NCI-H1105 (cell line): ENCODE measurements at places on chromosomes 4 and X.

GRCh38 chrX:13469963-13470684 lies 99.3 kb upstream of the EGFL6 start:
- DNase-seq, result no peak

GRCh38 chr4:38967260-38968095 lies 64.7 kb downstream of the TMEM156 start:
- no peak for DNase-seq

DNA sequence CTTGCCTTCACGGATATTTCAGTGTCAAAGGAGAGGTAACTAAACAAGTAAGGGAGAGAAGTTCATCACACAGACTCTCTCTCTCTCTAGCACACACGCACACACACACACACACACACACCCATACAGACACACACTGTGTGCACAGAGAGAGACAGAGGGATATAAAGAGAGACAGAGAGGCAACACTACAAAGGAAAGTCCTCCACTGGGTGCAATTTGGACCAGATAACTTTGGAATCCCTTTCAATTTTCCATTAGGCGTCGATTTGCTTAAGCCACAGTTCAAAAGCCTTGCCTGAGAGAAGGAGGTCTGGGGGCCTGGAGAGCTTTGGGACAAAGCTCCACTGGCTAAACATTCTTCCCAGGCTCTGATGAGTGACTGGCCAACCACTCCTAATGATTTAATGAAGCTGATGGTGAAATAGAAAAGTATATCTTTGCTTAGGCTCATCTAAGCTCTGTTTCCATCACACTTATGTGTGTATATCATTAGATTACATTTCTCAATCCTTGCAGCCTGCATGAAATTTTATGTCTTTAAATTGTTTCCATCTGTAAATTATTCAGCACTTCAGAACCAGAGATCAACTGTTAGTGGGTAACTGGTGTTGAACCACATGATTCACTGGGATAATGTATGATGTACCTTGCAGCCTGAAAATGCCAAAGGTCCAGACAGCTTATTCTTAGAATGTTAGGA lies 180.8 kb downstream of the MAGEB17 start:
- no peak for DNase-seq

DNA sequence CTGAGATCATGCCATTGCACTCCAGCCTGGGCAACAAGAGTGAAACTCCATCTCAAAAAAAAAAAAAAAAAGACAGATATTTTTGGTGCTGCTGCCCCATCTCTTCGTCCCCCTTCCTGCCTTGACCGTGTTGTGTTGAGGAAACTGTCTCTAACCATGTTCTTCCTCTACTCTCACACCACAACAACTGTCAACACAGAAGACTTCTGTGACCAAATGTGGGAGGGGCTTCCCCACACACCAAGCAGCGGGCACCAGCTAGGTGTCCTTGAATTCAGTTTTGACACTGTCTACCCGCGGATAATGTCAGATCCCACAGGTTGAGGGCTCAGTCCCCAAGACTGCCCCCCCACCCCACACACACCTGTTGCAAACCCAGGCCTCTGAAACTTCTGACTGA lies 104.7 kb upstream of the BCOR start:
- DNase-seq, result no peak

GRCh38 chrX:40543661-40544328 lies 37.0 kb upstream of the ATP6AP2 start:
- DNase-seq, result peak; percentile 67

- peak; percentile 78 for DNase-seq
Observed at GRCh38 chr4:173264684-173265185, 69.4 kb downstream of the HMGB2 start.

GRCh38 chr4:169058312-169058711 lies 48.3 kb upstream of the CBR4 start:
- DNase-seq, result no peak

DNA sequence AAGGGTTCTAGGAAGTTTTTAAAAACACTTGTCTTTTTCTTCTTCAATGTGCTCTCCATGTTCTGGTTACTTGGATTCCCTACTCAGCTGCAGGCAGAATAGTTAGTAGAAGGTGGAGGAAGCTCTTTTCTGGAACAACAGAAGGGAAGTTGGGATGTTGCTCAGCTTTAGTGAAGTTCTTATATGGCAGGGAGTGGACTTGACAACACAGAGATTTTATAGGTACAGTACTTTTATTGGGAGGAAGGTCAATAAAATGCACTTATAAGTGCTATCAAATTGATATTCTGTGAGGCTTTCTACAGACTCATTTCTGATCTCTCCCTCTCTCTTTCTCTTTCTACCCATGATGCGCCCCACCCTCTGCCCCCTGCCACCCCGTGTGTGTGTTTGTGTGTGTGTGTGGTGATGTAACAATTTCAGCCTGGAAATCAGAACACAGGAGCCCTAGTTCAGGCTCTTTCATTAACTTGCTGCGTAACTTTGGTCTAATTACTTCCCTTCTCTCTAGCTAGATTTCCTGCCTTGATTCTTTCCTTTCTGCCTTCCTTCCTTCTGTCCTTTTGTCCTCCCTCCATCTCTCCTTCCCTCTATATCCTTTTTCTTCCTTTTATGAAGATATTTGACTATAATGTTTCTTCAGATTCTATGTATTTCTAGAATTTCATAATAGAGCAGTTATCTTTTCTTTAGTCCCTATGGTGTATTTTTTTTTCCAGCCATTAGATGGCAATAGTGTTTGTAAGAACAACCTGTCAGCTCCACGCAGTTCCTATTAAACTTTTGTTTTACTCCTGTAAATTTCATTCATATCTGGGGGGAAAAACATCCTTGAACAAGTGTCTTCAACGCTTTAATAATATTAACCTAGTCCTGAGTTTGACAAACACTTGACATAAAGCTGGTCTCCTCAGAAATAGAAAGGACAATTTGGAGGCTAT lies 37.1 kb downstream of the HEPH start:
- DNase-seq, result no peak

DNA sequence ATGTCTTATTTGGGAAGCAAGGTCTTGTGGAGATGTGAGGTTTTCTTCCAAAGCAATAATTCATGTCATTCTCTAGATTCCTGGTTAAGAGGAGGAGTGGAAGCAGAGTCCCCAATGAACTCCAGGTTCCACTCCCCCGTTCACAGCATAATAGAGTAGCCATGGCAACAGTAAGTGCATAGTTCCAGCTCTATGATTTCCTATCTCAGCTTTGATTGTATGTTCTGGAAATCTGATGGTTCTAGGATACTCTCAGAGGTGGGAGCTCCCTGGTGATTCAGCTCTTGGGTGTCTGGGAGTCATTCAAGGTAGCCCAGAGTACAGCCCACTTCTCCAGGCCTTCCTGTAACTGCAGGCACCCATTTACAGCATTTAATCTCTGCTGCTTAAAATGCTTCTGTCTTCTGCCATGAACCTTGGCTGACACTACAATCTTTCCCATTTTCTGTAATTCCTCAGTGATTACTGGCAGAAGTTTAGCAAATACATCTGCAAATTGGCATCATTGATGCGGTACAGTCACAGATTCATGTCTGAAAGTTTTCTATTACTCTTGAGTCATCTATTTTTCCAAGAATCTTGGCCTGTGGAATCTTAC lies 242.0 kb downstream of the MAPK10 start:
- no peak for DNase-seq

GRCh38 chr4:30386266-30386895 lies 333.8 kb upstream of the PCDH7 start:
- DNase-seq, result no peak

GRCh38 chrX:153903991-153904957 lies at the start of gene AVPR2:
TSS of gene AVPR2 (plus strand) at chrX:153904673. CDS start at chrX:153905146, 473 bp downstream.
- DNase-seq, result no peak

GRCh38 chrX:94492541-94492940 lies 818.5 kb downstream of the FAM133A start:
- no peak for DNase-seq

DNA sequence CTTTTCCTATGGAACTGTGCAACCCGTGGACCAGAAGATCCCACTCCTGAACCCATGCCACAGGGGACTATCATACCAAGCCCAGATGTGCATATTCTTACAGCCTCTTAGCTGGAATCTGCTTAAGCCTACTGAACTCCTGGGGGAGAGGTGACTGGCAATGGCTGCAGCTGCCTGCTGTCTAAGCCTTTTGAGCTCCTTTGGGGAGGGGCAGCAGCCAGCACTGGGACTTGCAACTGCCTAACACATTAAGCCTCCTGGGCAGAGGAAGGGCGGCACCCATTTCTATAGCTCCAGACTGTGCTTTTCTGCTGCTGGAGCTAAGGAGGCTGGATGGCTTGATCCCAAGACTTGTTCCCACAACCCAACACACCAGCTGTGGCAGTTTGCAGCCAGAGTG lies 117.9 kb upstream of the VEGFC start:
- no peak for DNase-seq

GRCh38 chr4:20203508-20203907 lies 48.2 kb upstream of the SLIT2 start:
- DNase-seq, result no peak

DNA sequence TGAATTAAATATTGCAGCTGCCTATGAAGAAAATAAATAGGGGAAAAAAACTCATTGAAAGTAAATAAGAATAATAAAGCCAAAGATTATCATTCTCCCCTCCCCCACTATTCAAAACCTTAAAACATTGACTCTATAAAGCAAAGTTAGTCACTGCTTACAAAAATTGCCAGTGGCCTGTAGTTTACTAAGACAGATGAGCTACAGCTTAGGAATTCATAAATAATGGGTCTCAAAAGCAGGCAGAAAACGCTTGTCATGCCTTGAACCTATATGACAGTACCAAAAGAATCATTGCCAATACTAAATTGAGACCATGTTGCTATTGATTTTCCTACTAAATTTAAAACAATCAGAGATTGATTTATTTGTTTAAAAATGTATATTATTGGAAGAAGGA lies 78.9 kb downstream of the SLC10A7 start:
- no peak for DNase-seq

GRCh38 chr4:101104312-101105052 lies 242.8 kb downstream of the PPP3CA start:
- DNase-seq, result no peak

DNA sequence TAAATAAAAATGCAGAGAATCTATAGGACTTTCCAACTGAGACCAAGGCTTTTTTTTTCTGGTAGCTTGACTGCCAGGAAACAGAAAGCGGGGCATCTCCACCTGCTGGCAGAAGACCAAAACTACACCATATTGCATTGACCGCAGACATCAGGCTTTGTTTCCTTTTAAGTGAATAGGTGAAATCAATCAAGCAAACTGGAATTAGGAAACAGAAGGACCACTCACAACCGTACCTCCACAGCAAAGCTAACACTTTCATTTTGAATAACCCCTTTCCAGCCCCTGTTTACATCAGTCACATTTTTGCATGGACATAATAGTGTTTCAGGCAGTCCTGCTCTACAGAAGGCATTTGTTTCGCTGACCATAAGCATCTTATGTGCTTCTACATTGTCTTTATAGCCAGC lies 218.2 kb downstream of the IDS start:
- DNase-seq, result peak; percentile 74

DNA sequence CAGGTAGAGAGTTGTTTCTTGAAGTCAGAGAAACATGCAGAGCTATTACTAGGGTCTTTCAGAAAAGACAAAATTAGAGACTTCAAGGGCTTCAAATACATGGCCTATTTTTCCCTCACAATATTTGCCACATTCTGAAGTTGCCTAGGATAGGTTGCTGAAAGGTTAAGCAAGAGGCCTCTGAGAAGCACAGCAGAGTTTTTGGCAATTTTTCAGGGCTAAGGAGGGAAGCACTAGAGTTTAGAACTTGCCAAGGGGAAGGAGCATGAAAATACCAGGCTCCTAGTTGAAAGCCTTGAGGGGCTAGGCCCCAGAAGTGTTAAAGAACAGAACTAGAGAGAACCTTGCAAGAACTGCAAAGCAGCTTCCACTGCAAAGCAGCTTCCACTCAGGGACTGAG lies 86.4 kb downstream of the ANAPC10 start:
- no peak for DNase-seq

GRCh38 chr4:107071108-107071507 lies 35.0 kb upstream of the DKK2 start:
- no peak for DNase-seq

DNA sequence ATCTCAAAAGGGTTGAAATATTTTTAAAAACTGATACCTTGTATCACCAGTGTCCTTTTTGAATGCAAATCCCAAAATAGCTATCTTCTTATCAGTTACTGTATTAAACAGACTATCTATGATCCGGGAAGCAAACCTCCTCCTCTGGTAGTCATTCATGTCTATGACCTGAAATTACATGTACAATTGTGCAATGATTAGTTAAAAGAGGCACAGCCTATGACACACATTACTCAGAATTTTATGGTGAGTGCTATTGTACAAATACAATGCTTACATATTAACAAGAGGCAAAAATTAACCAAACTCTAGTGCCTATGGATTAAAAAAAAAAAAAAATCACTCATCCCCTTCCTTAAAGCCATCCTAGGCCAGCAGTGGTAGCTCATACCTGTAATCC lies 21.7 kb downstream of the UGDH start:
- DNase-seq, result no peak

GRCh38 chrX:56746996-56747395 lies 18.0 kb downstream of the NBDY start:
- no peak for DNase-seq

DNA sequence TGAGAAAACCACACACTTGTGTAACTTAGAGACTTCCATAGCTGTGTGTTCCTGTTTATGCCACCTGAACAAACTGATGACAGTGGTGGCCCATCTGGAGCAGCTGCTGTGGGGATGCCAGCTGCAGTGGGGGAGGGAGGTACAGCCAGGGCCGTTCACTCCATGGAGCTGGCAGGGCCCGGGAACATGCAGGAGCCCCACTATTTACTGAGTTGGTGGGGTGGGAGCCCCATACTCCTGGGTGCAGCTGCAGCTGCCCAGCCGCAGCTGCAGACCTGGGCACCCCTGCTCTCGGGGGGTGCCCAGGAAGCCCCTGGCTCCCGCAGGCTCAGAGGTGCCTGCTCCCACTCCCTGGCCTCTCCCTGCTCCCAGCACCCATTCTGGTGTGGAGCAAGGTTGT lies 398.6 kb upstream of the RASGEF1B start:
- no peak for DNase-seq

DNA sequence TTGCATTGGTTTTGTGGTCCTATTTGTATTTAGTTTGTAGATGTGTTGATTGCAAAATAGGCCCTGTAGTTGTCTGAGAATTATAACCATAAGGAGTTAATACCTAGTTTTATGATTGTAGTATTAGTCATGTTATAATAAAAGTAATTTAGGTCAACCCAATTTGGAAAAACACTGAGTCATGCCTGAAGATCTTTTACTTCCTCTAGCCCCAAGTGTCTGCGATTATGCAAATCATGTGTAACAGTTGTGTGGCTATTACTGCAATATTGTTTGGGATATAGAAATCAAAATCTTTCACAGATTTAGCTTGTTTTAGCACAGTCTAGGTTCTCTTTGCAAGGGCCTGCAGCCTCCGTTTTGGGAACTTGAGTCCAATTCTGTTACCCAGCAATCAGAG lies 12.6 kb downstream of the SRD5A3 start:
- no peak for DNase-seq
